ENCODE measurements at places on chromosomes 3 and 15. TPM values are rescaled to one million over a fixed set of nuclear protein-coding genes. Genes with fewer than 3 reads are reported as not detected.

- no peak overlapping the region for H3K27ac ChIP-seq
- no peaks in the 10 kb centered on the region for H3K4me1 ChIP-seq
- DNase-seq, result no peak
- H3K4me3 ChIP-seq, result no peak overlapping the region
These were observed 120.3 kb downstream of the LRRK1 start for GRCh38 chr15:101039461-101039860.

DNA sequence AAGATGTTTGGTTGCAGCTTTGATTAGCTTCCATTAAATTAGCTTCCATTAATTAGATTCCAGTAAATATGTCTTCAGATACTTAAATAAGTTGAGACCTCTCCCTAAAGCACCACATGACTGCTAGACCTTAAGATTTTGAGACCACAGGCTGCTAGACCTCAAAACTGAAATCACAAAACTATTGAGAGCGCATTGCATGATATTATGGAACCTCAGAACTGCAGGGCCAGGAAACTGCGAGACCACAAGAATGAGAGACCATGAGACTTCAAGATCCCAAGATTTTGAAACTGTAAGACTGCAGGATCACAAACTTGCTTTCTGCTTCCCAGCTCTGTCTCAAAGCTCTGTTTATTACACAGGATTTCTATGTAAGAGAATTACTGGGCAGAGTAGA lies 87.4 kb downstream of the TRIM42 start:
- H3K36me3 ChIP-seq, result no peaks in the 10 kb centered on the region
- no peak overlapping the region for H3K27ac ChIP-seq
- no peaks in the 10 kb centered on the region for H3K4me1 ChIP-seq
- H3K27me3 ChIP-seq, result no peaks in the 10 kb centered on the region
- DNase-seq, result no peak

DNA sequence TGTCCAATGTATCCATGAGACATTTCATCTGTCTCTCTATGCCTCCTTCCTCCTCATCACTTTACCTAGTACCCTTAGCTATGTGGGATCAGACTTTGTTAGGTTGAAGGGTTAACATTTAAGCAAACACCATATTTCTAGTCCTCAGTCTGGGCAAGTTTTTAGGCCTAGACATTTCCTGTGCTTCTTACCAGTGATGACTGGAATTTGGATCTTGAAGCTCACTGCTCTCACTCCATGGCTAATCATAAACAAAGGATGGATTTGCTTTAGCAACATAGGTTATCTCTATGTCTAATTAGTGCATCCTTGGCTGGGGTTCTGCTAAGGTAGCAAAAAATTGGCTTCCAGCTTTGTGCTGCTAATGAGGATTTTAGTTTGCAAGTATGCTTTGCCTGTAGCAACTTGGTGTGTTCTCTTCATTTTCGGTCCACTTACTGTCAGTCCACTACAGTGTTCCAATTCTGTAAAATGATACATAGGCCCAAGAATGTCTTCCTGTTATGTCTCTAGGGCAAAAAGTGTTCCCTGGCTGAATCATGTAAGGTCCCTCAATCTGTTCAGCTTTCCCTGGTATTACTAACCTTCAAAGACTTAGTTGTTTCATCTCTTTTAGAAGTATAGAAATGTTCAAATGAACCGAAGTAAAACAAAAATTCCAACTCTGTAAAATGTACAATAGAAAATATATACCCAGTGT lies 615.4 kb downstream of the CADM2 start:
- H3K27me3 ChIP-seq, result no peaks in the 10 kb centered on the region
- no peak overlapping the region for H3K4me3 ChIP-seq
- no peaks in the 10 kb centered on the region for H3K4me1 ChIP-seq

The AGBL1 gene
- not detected for total RNA-seq

The STAG1 gene
- 39.7 TPM for total RNA-seq

The RASL12 gene
- 0.40 TPM for total RNA-seq

The PDZRN3 gene
- 31.0 TPM for total RNA-seq

The PLOD2 gene
- 49.2 TPM for total RNA-seq

The MCTP2 gene
- total RNA-seq, result 5.4 TPM

Data from progenitor cell of endocrine pancreas (in vitro differentiated cells).